ENCODE measurements at places on chromosomes 2 and 18.
A peak's percentile ranks its signal among the peaks of the same experiment; 100 is the strongest.

DNA sequence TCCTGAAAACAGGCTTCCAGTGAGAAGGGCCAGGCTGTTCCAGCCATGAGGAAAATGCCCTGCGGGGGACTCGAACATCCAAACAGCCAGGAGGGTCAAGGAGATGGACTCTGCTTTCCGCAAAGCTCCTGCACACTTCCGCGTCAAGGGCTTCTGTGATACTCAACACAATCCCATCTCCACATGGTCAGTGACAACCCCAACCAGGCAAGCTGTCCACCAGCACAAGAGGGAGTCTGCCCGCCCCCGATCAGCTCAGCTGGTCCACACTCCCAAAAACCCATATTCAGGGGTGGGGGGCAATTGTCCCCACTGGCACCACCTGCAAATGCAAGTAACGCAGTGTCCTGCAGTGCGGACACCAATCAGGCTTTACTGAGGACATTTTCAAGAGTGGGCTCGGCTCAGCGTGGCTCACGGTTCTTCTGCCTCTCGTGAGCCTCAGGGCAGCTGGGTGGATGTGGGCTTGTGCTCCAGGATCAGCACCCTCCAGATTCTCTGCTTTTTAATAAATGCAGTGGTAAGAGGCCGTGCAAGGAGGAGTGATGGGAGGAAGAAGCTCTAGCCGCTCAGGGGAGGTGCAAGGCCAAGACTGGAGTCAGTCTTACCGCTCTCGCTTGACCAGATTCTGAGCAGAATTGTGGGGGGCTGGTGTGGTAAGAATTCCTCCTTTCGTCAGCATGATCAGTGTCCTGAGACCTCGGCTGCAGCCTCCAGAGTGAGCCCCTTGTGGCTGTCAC, 19.5 kb upstream of the CIDEA start:
- DNase-seq: no peak

DNA sequence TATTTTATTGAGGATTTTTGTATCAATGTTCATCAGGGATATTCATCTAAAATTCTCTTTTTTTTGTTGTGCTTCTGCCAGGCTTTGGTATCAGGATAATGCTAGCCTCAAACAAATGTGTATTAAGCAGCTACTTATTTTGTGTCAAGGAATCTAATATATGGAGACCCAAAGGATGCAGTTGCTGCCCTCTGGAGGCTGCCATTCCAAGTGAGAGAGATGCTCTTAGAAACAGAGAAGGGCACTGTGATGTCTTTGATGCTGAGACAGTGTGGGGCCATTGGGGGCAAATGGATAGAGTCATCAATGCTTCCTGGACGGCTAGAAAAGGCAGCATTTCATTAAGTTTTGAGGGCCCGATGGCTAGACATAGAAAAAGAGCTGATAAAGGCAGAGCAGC, 292.6 kb downstream of the SETBP1 start:
- no peak for DNase-seq

- no peak for DNase-seq
Observed at GRCh38 chr18:46477425-46478011, 179.5 kb downstream of the LOXHD1 start.

DNA sequence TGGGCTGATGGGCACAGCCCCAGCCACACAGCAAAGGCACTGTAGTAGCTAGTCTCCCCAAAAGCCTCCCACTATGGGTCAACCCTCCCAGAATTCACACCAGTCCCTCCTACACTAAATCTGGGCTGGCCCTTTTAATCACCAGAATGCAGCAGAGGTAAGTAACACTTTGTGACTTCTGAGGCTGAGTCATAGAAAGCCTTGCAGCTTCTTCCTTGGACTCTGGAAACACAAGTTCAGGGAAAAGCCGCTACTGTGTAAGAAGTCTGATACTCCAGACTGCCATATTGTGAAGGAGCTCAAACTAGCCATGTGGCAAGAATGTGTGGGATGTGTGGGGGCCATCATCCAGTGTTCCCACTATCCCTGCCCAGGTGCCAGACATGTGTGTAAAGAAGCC, 19.0 kb upstream of the SIX2 start:
- DNase-seq: no peak

- DNase-seq: peak; percentile 4
Observed at GRCh38 chr18:56532176-56532840, 106.1 kb downstream of the TXNL1 start.

- no peak for DNase-seq
Observed at GRCh38 chr2:239188536-239188935, 212.3 kb downstream of the HDAC4 start.

DNA sequence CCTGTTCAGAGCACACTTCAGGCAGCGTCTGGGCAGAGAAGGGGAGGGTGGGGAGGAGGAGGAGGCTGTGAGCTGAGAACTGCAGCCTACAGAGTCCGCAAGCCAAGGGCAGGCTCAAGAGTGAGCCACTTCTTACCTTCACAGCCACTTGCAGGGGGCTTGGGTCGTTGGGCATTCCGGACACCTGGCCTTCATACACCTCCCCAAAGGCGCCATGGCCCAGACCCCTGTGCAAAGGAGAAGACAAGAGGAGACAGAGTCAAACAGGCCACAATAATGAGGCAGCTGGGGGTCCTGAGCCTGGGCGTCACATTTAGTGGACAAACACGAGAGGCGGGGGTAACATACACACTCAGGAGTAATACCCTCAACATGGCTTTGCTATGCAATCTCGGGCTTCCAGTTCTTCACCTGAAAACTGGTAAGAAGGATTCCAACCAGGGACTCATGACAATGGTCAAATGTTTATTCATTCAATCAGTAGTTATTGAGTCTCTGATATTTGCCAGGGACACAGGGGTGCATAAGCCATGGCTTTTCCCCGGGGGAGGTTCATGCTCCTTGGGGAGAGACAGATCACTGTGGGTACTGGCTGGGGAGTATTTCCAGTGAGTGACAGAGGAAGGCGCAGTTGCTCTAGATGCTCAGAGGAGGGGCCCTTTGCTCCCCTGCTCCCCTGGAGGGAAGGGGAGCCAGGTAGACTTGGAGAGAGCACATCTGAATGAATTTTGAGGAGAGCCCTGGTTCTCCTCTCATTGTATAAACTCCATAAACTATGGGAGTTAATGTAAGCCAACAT, 107.4 kb downstream of the CLIP4 start:
- DNase-seq: no peak

- no peak for DNase-seq
Observed at GRCh38 chr18:11002796-11003195, 146.6 kb downstream of the PIEZO2 start.

- DNase-seq: no peak
Observed at GRCh38 chr18:79877163-79878091, 74.0 kb downstream of the SLC66A2 start.

DNA sequence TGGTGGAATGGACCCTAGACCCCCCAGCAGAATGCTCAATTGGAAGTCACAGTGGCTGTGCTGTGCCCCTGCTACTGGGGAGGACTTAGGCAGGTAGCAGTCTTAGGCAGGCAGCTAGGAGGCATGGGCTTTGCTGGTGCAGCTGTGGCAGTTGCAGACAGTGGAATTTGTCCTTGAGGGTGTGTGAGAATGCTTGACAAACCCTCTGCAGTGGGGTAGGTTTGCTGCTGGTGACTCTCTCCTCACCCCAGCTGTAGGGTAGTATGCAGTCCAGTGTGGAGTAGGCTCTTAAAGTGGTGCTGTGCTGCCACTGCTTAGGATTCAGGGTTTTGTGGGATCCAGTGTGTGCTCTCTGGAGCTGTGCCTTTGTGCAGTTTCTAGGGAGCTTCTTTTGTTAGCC, 61.3 kb downstream of the NUP35 start:
- DNase-seq: no peak

GRCh38 chr2:95046371-95047112, 21.0 kb downstream of the MAL start:
- DNase-seq: no peak

DNA sequence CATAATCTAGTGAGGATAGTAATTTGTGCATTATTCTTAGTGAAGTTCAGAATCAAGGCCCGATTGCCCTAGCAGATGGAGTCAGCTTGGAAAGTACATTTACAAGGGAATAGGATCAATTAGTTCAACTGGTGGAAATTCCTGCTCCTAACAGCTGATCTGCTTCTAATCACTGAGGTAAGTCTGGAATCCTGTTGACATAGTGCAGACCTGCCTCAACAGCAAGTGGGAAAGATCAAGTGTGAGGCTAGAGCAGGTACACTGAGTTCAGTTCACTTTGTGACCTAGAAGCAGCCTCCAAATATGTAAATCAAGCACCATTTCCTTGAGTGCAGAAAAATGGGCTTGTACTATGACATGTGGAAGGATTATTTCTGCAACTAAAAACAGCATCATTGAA, 111.2 kb upstream of the NOSTRIN start:
- DNase-seq: no peak

GRCh38 chr2:71898851-71899681, 248.6 kb downstream of the CYP26B1 start:
- DNase-seq: no peak

- no peak for DNase-seq
Observed at GRCh38 chr18:31941010-31941809, 1.7 kb downstream of the TRAPPC8 start.

DNA sequence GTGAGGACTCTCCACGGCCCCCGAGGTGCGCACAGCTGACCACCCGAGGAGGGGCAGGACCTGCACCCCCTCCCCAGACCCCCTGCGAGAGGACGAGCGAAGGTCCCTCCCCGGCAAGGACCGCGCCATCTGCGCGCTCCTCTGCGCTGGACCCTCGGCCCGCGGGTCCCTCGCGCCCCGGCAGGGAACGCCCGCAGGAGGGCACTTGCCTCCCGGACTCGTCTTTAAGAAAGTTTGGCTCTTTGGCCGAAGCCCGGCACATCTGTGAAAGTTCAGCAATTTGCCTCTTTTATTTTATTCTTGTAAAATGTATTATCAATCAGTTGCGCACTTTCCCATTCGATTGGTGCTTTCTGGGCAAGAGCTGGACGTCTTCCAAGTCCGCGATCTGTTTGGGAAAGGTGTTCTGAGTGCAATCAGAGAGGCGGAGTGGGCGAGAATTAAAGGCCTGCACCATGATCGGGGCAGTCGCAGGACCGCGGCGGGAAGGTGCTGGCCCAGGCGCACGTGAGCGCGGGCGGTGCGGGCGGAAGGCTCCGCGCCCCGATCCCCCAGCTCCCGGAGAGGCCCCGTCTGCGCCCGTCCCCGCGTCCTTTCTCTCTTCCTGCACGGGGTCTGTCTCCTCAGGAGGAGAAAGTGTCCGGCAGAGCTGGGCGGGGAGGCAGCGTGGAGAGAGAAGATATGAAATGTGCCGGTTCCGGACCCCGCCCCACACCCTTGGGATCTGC, 1.6 kb upstream of the ALKAL2 start:
- peak; percentile 38 for DNase-seq

DNA sequence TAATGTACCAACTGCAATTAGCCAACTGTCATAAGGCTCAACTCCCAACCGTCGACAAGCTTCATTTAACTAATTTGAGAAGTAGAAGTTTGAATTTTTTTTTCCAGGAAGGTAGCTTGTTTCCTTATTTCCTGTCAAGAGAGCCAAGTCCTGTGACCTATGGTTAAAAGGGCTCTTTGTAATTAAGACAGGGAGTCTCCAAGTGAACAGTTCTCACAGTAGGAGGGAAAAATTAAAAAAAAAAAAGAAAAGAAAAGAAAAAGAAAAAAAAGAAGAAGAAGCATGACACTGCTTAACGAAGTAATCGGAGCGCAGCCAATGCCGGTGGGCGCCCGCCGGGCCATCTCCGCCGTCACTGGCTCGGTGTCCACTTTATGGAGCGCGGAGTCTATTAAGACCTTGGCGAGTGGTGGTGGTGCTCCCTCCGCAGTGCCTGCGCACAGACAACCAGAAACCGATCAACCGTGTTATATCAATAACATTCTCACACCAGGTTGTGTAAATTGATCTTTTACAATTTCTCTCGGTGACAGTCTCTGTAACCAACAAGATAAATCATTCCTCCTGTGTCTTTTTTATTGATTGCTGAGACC, 197.2 kb upstream of the POU3F3 start:
- DNase-seq: no peak

DNA sequence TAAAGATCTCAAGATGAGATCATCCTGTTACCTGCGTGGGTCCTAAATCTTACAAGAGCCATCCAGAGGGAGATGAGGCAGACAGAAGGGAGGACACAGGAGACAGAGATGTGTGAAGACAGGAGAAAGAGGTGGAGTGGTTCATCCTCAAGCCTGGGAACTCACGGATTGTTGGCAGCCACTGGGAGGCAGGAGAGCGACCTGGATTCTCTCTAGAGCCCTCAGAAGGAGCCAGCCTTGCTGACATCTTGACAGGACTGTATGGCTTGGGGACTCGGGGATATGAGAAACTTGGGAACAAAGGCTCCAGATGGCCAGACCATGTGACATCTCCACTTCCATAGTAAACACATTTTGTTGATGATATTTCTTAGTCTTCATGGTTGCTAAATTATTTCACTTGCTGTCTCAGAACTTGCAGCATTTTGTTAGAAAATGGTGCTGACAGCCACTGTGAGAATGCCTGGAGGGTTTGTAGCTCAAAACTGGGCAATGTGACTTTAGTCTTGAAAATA, 57.8 kb upstream of the MC2R start:
- DNase-seq: no peak

GRCh38 chr2:64504774-64505720, 19.1 kb upstream of the AFTPH start:
- no peak for DNase-seq

DNA sequence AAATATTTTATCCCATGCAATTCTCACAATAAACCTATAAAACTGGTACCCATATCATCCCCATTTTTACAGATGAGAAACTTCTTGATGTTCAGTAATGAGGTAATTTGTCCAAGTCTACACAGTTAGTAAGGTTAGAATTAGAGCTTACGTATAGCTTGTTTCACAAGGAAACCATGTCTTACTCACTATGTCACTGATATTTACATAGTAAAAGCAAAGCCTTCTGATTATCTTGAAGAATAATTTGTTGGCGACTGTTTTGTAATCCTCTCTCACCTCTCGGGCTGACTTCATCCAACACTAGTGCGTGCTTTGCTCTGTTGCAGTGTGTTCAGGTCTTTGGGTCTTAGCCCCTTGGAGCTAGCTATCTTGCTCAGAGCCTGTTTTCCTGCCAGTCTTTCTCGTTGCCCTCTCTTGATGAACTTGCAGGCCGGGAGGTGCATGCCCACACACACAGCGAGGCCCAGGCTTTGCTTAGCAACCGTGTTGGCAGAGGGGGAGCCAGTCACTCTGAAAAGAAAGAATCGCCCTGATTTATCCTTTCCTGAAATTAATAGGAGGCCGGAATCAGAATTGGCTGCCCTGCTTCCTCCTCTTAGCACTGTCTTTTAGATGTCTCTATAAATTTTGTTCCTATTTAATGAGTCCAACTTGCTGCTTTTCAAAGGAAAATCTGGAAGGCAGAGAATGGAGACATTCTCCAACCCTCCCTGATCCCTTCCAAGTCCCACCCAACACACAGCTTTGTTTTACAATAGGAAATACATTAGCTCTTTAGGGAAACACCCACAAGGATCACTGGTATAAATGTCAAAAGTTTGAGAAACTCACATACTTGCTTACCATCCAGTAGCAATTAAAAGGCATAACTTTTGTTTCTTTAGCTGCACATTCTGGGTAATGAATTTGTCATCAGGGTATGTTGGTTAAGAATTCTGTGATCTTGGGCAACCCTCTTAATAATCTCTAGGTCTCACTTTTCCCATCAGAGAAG, 97.6 kb upstream of the SEC11C start:
- DNase-seq: no peak

- DNase-seq: no peak
Observed at GRCh38 chr2:55498582-55498981, 20.9 kb upstream of the CFAP36 start.

- no peak for DNase-seq
Observed at GRCh38 chr18:78969574-78970315, 9.9 kb upstream of the SALL3 start.

GRCh38 chr2:173874894-173875237, 90.3 kb downstream of the SP3 start:
- DNase-seq: no peak
